T-helper 2 cell (primary cell): ENCODE measurements at places on chromosomes 3 and 15.

DNA sequence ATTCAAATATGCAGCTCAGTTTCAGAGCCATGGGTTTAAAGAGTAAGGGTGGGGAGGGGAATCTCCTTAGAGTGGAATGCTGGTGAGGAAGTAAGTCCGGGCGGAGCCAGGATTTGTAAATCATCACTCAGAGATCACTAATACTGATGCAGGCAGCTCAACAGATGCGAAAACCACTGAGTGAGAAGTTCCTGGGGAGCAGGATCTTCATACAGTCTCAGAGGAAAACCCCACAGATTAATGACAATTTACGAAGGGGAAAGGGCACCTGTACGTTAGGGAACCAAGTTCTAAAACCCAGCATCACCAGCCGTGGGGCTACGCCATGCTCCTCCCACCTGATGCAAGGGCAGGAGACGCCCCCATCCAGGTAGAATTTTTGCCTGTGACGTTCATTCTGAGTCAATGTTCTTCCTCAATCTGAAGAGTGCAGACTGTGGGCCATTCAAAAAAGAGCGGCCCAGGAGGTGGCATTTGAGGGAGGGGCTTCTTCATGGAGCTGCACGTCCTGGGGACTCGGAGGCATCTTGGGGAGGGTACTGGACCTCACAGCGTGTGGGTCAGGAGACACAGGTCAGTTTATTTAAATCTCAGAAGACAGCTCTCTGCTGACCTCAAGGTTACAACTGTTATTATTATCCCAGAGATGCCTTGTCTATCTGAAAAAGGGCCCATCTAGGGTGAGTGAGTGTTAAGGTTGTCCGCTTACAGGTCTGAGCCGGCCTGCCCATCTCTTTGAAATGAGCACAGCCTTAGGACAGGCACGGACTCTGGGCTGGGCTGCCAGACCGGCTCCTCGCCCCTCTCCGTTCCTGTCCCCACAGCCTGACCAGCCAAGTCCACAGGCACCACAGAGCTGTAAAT, 228.0 kb downstream of the XXYLT1 start:
- DNase-seq = no peak

DNA sequence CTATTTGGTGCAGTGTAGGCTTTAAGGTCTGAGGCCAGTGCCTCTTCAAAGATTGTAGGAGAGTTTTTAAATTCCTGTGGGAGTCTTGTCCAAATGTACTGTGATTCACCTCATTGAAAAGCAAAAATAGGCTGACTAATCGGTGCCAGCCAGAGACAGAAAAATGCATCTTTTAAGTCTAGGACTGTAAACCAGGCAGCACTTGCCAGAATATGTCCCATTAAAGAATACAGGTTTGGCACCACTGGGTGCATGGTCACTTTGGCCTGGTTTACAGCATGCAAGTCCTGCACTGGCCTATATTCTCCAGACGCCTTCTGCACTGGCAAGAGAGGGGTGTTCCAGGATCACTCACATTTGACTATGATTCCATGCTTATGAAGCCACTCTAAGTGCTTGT, 20.3 kb upstream of the NOX5 start:
- DNase-seq = no peak

DNA sequence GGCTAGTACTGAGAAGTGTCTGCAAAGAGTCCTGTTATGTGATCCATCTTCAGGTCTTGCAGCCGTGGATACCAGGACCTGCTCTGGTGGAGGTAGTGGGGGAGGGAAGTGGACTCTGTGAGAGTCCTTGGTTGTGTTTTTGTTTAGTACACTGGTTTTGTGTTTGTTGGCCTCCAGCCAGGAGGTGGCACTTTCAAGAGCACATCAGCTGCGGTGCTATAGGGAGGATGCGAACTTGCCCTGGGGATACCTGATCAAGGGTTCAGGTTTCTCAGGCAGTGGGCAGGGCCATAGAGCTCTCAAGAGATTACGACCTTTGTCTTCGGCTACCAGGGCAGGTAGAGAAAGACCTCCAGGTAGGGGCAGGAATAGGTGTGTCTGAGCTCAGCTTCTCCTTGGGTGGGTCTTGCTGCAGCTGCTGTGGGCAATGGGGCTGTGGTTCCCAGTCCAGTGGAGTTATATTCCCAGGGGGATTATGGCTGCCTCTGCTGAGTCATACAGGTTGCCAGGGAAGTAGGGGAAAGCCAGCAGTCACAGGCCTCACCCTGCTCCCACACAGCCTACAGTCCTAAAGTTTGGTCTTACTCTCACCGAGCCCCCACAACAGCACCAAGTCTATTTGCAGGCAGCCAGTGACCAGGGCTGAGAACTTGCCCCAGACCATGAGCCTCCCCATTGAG, 132.8 kb upstream of the NPHP3 start:
- DNase-seq = no peak

- no peak for DNase-seq
Measured at GRCh38 chr3:14861031-14861430, 42.3 kb downstream of the FGD5 start.
